Right hindlimb (tissue), 1 donor: ENCODE measurements at places on chromosomes 6 and 20.

- peak; percentile 68 for DNase-seq
These were observed 338 bp downstream of the SRXN1 start for GRCh38 chr20:652615-653109.

DNA sequence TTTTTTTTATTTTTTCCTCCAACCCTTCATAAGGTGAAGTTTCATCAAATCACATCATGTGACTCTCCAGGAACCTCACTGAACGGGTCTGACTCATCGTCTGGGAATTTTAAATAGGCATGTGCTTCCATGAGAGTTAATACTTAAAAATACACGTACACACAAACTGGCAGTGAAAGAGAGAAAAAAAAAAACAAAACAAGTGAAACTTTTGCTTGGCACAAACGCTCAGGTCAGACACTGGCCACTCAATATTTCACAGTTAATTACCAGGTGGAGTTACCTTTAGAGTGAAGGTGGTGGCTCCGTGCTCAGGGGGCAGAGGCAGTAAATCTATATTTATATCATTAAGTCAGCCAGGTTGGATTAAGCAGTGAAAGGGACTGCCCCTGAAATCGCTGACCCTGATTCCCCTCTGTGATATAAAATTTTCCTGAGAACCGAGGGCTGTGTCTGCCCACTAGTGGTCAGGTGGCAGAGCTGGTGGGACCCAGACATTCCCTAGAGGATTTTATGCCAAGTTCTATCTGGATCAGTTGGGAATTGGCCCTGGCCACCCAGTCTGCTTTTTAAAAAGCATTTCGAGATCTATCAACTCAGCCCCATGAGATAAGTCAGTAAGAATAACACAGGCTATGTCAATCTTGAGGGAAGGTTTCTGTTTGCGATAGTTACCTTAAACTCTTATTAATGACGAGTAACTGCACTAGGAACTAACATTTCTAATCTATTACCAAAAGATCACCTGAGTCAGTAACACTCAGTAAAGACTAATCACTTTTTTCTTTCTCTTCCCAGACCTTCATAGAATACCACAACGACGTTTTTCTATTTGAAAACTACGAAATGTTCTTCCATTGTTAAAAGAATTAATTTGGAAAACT, 259.1 kb downstream of the HDGFL1 start:
- DNase-seq = peak; percentile 34

DNA sequence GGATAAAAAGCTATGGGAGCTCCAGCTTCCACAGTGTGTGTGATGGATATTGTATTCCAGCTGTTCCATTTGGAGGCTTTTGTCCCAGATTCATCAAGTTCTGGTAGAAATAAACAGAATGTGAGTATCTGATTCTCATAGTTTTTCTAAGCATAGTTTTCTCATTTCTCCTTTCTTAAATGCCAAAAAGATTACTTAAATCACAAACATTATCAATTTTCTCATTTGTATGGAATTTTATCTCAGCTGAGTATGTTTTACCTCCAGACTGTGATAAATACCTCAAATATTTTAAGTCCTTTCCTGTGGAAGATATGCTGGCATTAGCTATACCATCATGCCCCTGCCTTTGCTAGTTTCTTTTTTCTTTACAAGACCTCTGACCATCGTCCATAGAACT, 767.3 kb downstream of the TFAP2A start:
- no peak for DNase-seq

DNA sequence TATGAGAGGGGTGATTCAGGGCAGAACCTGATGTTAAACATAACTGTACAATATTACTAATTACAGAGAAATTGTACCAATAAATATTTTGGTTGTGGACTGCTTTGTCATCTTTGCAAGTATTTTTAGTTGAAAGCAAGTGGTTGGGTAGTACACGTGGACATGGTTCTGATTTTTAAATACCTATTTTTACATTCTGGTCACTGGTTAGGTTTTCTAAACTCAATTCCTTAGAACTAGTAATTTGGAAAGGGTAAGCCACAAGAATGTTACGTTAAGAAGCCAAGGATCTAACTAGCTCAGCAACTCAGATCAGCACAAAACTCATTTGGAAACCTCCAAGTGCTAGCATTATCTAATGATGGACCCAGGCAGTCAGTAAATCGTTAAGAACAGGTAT, 2.7 kb downstream of the EPB41L2 start:
- no peak for DNase-seq

DNA sequence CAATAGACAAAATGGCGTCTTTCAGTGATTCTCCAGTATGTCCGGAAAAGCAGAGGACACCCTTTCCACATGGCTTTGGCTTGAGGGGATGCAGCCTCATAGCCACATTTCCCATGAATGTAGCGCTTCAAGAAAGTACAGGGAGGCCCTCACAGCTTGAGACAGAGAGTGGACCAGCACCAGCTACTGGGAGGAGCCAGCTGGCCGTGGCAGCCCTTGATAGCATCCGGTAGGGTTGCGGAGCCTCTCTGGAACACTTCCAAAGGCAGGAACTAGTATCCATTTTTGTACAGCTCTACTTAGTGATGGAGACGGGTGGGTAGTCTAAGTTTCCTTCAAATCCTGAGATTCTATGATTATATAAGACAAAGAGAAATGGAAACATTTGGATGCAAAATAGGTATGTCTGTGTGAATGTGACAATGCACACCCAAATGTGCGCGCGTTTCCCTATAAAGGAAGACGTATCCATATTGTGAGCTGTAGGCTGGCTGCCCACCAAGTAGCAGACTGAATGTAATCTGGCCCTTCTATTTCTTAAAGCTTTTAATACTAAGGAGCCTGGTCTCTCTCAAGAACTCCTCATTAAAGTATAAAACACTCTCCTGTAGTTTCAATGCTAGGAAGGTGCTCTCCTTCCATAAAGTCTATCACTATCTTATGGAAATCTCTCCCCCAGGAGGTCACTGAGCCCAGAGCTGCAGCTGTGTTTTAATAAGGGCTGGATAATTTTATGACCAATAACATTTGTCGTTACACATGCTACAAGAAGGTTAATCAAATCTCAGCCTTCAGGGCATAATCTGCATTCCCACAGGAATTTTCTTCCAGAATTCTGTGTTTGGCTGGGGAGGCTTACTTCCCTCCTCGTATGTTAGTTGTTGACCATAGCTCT, 74.0 kb downstream of the SOBP start:
- DNase-seq = no peak

DNA sequence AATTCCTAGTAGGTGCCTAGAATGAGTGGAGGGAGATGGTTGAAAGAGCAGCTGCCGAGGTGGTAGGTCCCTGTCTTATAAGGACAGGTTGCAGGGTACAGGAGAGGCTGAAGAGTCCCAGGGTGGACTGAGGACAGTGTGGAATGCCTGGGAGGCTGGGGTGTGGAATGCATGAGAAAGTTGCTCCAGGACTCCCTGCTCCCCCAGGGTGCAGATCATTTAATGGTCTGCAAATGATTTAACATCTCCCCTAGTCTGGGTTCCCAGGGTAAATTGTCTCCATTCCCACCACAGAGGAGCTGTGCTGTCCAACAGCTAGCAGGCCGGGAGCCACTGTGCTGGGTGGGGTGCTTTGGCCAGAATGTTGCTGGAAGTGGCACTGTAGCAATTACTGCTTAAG, 76.0 kb downstream of the CD83 start:
- no peak for DNase-seq

DNA sequence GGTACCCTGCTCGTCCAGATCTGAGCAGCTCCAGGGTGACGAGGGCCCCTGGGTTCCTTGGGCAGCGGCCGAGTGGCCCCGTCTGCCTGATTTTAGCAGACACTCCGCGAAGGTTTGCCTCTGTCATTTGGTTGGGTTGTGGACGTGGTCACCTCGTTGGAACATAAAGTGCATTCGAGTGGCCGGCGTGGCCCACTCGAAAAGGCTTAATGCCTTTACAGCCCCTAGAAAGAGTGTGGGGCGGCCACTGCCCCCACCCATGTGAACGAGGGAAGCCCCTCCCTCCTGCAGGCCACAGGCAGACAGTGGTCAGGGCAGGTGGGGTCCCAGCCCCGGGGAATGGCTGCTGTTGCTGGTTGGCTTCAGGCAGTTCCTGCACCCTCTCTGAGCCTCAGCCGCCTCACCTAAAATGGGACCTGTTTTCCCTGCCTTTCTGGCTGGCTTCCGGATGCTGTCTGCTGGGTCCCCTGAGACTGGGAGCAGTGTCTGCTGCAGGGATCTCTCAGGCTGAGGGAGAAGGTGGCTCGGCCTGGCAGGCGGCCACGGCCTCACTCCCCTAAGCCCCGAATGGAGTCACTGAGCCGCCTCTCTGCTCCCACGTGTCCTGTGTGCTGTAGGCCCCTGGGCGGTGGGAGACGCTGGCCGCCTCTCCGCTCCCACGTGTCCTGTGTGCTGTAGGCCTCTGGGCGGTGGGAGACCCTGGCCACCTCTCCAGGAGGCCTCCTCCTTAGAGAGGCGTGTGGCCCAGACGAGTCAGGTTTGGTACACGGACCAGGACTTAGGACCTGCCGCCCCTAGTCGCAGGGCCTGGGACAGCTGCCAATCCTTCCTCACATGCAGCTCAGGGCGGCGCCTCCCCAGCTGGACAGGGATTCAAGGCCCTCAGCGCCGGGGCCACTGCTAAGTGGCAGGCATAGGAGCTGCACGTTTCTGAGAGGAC, 233.0 kb downstream of the ERMARD start:
- DNase-seq = no peak

DNA sequence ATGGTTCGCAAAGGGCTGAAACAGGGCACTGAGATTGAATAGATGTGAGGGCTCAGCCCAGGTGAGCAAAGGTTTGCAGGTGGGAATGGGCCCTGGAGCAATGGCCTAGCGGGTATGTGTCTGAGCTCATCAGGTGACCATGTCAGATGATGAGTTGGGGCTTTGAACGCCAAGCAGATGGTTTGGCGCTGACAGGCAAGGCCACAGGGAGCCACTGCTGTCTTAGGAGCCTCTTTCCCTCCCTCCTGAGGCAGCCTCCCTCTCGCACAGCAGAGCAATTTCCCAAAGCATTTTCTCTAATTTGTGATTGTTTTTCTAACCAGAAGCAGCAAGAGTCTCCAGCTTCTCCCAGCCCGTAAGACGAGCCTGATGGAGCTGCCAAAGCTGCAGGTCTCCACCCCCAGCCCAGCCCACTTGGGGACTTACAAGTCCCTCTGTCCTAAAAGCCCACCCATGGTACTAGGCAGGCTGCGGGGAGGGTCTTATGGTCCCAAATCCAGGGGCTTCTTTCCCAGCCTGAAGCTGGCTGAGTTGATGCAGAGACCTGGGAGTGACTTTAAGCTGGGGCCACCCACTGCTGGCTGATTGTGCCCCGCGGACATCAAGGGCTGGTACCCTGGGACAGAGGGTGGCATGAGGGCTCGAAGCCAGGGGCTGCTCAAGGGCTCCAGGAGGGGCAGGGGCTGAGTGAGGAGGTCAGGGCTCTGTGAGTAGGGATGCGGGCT, 11.6 kb downstream of the CDH22 start:
- no peak for DNase-seq

- DNase-seq = no peak
These were observed 211.9 kb downstream of the CDH26 start for GRCh38 chr20:60170116-60170515.

GRCh38 chr6:16712255-16712930, 48.9 kb downstream of the ATXN1 start:
- no peak for DNase-seq
